ENCODE measurements at places on chromosomes 1 and 21.

- no peak for DNase-seq
Observed at GRCh38 chr1:244665771-244666217, 12.9 kb downstream of the DESI2 start.

DNA sequence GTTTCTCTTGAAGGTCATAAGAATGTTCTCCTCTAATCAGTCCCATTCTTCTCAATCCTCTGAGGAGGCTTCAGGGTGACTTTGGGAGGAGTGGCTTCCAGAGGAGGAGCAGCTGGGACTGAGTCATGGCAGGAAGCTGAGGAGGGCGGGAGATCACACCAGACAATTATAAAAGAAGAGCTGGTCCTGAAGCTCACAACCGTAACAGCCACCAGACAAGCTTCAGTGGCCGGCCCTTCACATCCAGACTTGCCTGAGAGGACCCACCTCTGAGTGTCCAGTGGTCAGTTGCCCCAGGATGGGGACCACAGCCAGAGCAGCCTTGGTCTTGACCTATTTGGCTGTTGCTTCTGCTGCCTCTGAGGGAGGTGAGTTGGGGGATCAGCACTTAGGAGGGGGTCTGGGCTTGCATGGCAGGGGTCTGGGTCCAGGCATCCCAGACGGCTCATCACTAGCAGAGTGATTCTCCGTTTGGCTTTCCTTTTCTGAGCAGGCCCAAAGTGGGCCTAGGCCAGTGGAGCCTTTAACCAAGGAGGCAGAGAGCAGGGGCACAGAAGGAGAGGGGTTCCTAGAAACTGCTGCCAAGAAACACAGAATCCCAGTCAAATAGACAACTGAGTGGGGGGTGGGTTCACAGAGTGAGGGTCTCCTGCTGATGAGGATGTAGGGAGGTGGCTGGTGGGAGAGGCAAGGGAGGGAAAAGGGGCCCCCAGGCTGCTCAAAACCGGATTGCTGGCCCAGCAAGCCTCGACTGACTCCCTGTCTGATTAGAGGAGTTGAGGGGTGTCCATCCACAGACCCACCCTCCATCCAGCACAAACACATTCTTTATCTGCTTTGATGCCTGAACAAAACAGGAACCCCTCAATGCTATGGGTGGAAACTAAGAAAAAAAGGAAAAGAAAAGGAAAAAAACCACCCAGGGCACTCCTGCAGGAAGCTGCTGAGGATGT, at the start of gene ECM1:
Gene ECM1, plus strand, starts transcription at position 198 of the 953 bp plus-strand sequence. Its CDS starts 101 bp downstream, at position 299.
- DNase-seq = no peak

- no peak for DNase-seq
Observed at GRCh38 chr1:223350361-223350908, 13.5 kb downstream of the SUSD4 start.

GRCh38 chr1:80066060-80066459, 1059.5 kb upstream of the ADGRL4 start:
- DNase-seq = no peak

DNA sequence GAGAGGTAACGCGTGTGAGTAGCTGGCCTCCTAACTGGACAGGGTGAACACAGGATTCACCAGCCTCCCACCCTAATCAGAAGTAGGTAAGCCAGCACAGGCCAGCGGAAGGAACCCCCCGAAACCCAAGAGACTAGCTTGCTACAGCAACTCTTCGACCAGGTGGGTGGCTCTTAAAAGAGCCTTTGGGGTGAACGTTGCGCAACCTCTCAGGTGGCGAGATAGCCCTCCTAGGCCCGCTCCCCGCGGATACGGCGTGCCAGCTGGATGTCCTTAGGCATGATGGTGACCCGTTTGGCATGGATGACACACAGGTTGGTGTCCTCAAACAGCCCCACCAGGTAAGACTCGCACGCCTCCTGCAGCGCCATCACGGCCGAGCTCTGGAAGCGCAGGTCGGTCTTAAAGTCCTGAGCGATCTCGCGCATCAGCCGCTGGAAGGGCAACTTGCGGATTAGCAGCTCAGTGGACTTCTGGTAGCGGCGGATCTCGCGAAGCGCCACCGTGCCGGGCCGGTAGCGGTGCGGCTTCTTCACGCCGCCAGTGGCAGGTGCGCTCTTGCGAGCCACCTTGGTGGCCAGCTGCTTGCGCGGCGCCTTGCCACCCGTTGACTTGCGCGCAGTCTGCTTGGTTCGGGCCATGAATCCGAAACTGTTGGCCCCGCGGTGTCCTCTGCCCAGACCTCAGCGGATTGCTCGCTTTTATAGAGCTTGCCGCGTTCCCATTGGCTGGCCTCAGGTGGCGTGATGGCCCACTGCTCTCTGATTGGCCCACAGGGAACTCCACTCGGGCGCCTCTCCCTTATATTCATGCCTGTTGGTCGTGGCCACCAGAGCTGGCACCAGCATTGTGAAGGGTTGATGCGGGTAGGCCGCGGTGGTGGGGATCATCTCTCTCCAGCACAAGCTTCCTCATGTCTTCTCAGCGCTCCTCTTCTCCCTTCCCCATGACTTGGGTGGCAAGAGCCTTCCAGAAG, 8.3 kb upstream of the TRIM17 start:
- DNase-seq = no peak

GRCh38 chr21:33760641-33761440, 118.5 kb downstream of the ITSN1 start:
- DNase-seq = peak; percentile 66

DNA sequence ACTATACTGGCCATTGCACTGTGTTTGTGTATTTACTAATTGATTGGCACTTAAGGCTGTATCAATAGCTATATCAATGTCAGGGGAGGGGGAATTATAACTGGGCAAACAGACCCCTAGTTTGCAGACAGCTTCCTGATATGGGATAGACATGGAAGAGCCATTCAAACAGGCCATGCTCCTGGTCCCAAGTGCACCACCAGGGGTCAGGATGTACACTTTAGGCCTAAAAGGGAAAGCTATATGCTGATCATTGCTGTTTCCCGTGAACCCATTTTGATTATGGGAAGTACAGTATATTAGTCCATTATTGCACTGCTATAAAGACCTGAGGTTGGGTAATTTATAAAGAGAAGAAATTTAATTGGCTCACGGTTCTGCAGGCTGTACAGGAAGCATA, 124.9 kb upstream of the BACE2 start:
- DNase-seq = no peak

DNA sequence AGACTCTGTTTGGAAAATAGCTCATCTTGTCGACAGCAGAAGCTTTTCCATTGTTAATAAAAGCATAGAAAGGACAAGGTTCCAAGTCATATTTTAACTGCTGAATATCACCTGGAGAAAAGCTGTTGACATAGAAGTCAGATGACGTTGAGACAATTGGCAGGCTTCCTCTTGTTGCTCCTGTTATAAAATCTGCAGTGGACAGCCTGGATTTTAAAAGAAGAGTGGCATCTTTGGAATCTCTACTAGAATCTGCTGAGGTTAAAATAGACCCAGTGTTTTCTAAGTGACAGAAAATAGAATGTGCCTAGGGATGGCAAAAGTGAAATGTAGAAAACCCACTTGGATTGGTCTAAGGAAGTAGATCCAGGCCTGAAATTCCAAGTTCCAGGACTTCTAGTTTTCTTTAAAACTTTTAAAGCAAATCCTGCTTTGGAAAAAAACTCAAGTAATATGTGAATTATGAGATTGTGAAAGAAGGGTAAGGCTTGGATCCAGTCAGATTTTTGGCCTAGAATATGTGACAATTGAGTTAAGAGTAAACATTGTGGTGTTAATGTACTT, 53.6 kb upstream of the NEXN start:
- DNase-seq = no peak

DNA sequence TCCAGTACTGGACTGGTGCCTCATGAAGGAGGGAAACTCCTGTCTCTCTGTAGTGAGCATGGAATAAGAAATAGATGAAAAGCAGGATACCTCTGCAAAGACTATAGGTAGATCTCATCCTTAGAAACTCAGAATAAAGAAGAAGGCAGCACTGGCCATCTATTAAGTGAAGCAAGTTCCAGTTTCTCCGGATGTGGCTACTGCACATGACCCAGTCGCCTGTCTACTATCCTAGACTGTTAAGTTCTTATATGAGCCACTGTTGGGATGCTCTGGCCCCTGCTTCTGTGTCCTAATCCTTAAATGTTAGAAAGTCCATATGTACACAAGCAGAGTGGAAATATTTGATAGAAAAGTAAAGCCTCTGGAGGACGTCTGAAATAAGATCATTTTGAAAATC, 2.2 kb downstream of the FASLG start:
- no peak for DNase-seq

DNA sequence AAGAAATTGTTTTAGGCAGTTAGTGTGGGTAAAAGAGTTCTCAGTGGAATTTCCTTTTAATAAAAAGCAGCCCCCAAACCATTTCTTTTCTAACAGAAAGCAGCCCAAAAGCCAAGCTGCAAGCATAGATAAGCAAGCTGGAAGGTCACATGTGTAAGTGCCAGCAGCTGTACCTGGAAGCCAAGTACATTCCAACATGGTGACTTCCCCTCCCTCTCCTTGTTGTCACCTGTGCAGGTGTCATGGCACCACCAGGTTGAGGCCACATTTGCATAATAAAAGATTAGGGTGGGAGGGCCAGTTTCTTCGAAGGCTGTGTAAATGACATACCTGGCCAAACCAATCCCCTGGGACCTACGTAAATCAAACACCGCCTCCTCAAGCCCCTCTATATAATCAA, 240.3 kb upstream of the RAB4A start:
- DNase-seq = no peak

GRCh38 chr1:119933397-119933796, 37.1 kb upstream of the ADAM30 start:
- DNase-seq = no peak

GRCh38 chr1:206828765-206829164, 36.7 kb upstream of the IL20 start:
- no peak for DNase-seq

GRCh38 chr1:148353461-148354283, 129.4 kb downstream of the PPIAL4G start:
- no peak for DNase-seq

GRCh38 chr1:19448491-19449439, 36.6 kb downstream of the CAPZB start:
- peak; percentile 33 for DNase-seq

DNA sequence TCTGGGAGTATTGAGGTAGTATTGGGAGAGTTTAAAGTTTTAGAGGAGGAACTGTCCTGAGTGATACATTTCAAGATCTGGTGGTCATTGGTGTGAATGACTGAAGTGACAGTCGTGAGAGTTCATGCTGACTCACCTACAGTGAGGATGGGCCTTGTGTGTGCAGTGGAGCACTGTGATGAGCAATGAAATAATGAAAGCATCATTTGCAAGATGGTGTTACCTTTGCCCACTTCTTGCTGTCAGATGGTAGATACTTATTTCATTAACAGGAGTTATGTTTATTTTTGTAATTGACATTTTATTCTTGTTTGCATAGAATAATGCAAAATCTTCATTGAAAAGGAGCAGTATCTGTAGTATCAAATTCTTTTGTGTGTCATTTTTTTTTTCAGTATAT, 29.0 kb downstream of the POU2F1 start:
- DNase-seq = no peak

GRCh38 chr1:92992054-92992453, 30.8 kb upstream of the DIPK1A start:
- DNase-seq = no peak

GRCh38 chr1:210978974-210979354, 155.0 kb downstream of the KCNH1 start:
- DNase-seq = no peak

DNA sequence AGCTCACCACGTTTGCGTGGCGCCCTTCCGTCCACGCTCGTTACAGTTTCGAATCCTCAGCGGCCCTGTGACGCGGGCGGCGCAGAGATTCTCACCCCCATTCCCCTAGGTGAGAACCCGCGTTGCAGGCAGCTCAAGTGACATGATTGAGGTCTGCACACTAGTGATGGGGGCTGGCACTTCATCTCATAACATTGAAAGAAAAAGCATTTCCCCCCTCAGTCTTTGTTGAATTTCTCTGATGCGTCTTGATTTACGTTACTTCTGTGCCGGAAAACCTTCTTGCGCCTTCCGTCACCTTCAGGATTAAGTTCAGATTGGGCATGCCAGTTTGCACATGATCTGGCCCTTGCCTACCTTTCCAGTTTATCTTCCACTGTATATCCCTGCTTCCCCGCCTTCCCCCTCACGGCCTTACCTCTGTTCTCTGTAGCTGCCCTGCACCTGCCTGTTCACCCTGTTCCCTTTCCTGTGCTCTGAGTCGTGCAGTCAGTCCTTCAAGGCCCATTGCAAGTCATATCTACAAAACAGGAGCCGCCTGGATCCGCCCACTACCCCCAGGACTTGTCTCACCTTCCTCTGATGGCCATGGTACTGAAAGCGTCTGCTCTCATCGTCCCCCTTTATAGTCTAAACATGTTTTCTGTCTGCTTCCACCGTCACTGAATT, 1.1 kb downstream of the CTPS1 start:
- no peak for DNase-seq

GRCh38 chr1:7432102-7432899, 338.8 kb upstream of the VAMP3 start:
- DNase-seq = no peak

- DNase-seq = no peak
Observed at GRCh38 chr1:154557939-154558719, at the start of gene UBE2Q1. TSS of gene UBE2Q1 (minus strand) at chr1:154558662. CDS start at chr1:154558553, 109 bp downstream.

- DNase-seq = no peak
Observed at GRCh38 chr1:17207046-17207445, 2.1 kb downstream of the PADI1 start.

GRCh38 chr21:25188677-25189079, 418.6 kb downstream of the MRPL39 start:
- no peak for DNase-seq

DNA sequence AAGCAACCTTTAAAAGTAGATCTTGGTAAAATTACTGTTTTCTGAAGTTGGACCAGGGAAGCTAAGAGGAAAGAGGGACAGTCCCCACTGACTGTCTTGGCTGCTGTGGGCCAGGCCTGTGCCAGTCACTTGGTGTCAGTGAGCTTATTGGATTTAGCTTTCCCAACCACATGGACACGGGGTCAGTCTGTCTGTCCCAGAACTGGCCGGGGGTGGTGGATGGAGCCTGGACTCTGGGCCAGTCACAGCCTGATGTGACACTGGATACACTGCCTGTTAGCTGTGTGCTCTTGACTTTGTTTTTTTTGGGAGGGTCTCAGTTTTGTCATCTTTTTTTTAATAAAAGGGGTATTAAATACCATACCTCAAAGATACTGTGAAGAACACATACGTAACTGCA, 96.7 kb downstream of the GALNT2 start:
- no peak for DNase-seq

DNA sequence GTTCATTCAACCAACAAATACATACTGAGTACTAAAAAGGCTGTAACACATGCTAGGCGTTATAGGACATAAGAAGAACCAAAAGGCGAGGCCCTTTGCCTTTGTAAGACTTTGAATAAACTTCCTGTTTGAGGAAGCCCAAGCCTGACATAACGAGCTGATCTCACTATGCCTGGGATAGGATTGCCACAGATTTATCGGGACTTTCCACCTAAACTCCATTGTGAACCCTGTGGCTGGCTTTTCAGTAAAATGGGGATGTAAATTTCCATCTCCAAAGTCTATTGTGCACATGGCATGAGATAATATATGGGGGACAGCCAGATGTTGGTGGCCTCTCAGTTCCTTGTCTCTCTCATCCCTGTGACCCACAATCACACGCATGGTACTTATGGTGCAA, 41.9 kb downstream of the LMO4 start:
- no peak for DNase-seq

GRCh38 chr21:41418393-41418792, 7.6 kb upstream of the MX1 start:
- DNase-seq = no peak

All from NCI-H524 treated with DMSO at 0.1 percent for 48 hours (cell line).